CD4-positive, CD25-positive, alpha-beta regulatory T cell (primary cell): ENCODE measurements at places on chromosomes 1 and 21.

- DNase-seq, result no peak
Measured at GRCh38 chr1:42143896-42144710, 9.1 kb upstream of the GUCA2B start.

DNA sequence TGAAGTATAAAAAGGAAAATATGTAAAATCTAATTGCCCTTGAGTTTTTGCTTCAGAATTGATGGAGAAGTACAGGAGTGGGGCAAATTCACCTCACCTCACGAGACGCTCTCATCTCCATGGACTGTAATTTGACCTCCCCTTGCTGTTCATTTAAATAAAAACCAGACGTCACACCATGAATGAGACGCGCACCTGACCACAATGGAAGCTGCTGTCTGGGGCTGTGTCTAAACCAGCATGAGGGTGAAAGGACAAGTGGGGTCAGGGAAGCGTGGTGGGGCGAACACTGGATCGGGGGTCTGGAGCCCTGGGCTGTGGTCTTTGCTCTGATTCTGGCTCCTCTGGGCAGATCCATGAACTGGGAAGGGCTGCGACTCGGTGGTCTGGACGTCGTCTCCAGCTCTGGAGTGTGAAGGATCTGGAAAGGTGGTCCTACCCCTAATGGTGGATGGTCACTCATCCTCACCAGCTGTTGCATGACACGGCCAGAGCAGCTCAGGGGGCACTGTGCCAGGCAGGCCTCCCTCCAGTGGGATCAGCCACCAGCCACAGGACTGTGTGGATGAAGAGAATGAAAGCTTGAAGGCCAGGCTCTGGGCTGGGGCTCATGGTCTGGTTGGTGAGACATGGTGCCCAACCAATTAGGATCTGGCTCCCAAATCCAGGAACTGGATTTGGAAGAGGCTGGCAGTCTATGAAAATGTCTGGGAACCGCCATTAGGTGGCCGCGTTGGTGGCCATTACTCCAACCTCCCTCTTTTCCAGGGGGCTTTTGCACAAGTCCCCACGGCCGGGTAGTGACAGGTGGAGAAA lies 728.6 kb downstream of the PTPRU start:
- no peak for DNase-seq

GRCh38 chr1:111679541-111679940 lies 59.7 kb downstream of the INKA2 start:
- DNase-seq, result no peak

DNA sequence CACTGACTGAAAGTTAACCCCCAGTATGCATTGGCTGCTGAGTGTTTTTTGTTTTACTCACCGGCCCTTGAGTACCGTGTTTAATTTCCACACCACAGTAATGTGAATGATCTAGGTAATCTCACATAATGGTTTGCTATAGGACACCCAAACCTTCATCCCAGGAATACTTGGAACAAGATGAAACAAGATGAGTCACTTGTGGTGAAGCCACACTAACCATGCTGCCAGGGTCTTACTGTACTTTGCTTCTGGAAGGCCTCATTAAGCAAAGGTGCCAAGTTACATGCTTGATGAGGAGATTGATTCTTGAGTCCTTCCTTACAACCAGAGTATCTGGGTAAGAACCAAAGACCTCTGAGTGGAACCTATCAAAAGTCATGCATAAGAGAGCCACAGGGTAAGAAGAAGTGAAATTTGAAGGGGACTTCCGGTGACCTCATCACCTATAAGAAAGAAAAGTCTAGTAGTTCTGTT lies 163.3 kb downstream of the NRIP1 start:
- no peak for DNase-seq

DNA sequence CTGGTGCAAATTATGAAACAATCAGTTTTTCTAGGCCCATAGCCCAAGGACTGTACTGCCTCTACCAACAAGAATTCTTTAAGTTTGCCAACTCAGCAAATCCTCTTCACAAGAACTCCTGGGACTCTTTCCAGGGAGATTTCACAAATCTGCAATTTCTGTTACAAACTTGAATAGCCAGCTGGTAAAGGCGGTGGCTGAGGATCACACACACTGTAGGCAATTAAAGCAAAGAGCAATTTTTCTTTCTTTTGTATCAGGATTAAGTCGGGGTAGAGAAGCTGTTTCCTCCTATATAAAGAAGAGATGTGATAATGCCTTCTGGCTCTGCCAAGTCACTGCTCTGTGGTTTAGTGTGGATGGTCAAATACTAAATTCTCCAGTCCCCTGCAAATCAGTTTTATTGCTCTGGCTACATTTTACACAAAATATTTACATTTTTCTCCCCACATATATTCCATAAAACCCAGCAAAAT lies 1.7 kb downstream of the ALDH9A1 start:
- no peak for DNase-seq

DNA sequence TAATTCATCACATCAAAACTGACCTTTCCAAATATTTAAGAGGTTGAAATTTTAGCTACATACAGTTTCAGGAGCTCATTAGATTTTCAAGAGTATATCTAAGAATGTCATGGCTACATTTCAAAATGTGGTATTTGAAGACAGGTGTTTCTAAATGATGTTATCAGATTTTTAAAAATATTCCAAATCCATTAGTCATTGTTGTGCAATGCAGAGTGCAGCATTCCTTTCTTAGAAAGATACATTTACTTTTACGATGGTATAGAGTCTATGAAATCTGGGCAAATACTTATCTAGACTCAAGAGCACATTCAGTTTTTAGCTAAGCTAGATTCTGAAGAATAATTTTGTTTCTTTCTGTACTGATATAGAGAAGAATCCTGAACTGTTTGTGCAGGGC lies 230.3 kb downstream of the CHRM3 start:
- DNase-seq, result no peak

DNA sequence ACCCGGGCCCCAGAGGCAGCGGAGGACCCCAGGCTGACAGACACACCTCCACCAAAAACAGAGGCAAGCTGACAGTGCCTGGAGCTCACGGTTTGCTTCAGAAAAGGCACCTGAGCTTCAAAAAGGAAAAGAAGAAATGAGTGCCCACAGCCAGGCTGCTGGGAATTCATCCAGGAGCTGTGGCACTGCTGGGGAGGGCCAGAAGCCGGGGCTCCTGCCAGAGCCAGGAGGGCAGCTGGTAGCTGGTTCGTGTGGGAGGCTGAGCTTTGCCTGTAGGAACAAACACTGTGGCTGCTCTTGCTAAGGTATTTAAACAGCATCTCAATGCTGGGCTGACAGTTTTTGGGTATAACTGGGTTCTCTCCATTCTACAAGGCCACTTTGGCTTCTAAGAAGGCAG lies 19.5 kb downstream of the KCNJ6 start:
- DNase-seq, result no peak

DNA sequence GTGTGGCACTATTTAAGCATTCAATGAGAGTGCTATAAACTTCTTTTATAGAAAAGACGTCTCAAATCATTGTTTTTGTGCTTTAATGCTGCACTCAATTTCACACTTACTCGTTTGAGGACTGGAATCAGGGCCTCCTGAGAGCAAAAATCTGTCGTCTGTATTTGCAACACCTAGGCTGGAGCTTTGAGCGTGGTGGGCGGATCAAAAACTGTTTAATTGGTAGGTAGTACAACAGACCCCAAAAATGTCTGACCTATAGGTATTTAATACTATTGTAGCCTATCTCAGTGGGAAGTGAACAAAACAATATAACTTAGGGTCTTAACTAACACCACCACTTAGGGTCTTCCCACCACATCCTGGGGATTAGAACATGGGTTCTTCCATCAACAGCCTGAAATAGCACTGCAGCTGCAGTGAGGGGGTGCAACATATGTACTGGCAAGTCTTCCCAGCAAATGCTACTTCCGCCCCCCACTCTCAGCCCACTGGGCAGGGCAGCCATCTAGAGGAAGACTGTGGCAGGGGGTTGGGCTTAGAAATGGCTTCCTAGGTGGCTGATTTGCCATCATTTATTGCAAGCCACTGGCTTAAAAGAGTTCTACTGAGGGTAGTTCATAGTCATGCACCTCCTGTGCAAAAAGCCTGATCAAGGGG lies 48.3 kb downstream of the CD46 start:
- DNase-seq, result no peak

DNA sequence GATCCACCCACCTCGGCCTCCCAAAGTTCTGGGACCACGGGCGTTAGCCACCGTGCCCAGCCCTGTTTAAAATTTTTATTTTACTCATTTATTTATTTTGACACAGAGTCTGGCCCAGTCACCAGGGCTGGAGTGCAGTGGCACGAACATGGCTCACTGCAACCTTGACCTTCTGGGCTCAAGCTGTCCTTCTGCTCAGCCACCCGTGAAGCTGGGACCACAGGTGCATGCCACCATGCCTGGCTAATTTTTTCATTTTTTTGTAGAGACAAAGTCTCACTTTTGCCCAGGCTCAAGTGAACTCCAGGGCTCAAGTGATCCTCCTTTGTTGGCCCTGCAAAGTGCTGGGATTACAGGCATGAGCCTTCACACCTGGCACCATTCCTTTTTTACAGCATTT lies 27.5 kb upstream of the DNAJC6 start:
- no peak for DNase-seq

- peak; percentile 76 for DNase-seq
Measured at GRCh38 chr21:44926331-44927101, 5.8 kb upstream of the ITGB2 start.

- DNase-seq, result no peak
Measured at GRCh38 chr1:43970502-43970901, 692 bp downstream of the DPH2 start.
